ENCODE measurements at places on chromosomes 3 and 15.
A peak's percentile ranks its signal among the peaks of the same experiment; 100 is the strongest.

DNA sequence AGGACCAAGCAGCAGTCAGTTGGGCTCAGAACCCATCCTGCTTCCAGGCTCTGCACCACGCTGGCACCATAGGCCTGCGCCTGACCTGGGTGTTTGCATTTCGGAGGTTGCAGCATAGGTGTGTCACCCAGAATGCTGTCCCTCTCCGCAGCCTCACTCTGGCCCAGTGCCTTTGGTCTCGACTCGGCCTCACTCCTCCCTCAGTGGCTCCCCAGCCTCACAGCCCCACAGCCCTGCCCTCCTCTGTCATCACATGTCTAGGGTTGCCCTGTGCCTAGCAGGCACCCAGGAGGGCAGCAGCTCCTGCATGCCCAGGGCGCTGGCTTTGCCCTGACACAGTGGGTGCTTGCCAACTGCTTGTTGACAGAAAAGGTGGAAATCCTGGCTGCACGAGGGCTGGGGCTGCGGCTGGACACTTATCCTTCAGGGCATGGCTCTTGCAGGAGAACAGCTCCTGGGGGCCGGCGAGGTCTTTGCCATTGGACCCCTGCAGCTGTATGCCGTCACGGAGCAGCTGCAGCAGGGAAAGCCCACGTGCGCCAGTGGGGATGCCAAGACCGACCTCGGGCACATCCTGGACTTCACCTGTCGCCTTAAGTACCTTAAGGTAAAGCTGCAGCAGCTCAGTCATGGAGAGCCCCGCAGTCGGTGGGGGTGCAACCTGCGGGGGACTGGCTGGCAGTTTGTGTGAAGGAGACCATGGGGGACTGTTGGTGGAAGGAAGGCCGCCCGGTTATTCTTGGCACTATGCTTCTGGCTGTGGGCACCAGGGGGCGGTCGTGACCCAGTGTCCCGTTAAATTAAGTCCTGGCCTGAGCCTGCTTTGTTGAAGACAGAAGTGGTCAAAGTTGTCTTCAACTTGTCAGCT lies 16.2 kb downstream of the NISCH start:
- DNase-seq = no peak

- DNase-seq = no peak
Measured at GRCh38 chr3:55416331-55416821, 70.7 kb downstream of the WNT5A start.

DNA sequence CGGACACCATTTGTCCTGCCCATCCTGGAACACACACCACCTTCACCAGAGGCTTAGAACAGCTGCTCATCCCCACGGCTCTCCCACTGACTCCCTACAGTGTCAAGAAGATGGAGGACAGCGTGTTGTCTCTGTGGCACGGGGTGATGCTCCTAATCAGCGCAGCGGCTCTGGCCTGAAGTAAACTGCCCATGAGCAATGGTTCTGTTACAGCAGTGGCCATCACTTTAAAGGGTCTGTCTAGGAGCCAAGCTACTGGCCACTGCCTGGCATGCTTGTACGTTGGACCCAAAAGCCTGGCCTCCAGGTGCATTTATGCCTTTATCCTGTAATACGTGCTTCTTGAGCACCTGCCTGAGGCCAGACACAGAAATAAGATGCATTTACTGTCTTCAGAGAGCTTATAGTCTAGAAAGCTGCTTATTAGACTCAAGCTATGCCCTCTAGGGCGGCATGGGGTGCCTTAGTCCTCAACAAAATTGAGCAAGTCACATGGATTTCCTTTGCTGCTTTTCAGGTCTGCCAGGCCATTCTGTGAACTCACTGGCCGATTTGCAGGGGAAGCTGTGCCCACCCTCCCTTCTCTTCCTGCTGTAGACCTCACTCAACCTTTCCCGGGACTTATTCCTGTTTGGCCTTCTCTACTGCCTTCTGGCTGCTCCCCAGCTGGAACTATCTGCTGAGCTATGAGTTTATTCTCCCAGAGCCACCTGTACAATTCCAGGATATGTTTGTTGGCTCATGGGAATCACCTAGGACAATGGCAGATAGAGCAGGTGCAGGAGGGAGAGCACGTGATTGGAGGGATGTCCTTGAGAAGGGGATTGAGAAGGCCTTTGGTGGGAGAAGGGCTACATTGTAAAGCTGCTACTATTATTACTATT lies 51.9 kb downstream of the STARD5 start:
- no peak for DNase-seq

- peak; percentile 51 for DNase-seq
Measured at GRCh38 chr15:88913017-88913849, at the start of gene MFGE8. TSS of gene MFGE8 (minus strand) at chr15:88913379. CDS start at chr15:88913319, 60 bp downstream.

GRCh38 chr3:81760215-81760614 lies 1.2 kb downstream of the GBE1 start:
- DNase-seq = no peak

- no peak for DNase-seq
Measured at GRCh38 chr3:188940573-188940932, 231.2 kb upstream of the TPRG1 start.

- no peak for DNase-seq
Measured at GRCh38 chr15:90865702-90866101, 2.7 kb upstream of the FURIN start.

GRCh38 chr3:48001991-48002390 lies 14.2 kb downstream of the MAP4 start:
- DNase-seq = no peak

GRCh38 chr15:77771616-77772015 lies 138.9 kb upstream of the LINGO1 start:
- no peak for DNase-seq

DNA sequence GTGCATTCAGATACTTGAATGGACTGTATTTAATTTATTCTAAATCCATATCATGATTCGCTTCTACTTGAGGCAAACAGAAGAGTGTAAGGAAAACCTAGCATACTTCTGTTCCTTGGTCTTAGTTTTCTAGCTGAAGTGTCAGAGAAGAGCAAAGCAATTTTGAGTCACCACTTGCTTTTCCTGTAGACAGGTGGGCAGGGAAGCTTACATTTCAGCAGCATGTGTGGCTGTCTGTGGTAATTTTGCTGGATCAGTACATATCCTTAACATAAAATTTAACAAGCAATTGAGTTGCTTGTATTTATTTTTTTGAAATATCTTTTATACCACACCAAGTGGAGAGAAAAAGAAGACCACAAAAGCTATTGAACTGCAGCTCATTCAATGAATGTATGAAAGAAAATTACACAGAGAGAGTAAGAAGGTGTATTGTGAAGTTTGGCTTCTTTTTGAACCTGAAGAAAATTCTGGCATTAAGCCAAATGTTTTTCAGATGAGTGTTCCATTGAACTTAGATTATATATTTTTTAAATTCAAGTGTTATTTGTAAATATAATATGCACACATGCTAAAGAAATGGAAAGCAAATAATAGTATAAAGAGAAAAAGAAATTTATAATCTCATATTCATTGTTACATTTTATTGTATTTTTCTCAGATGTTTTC lies 747.6 kb downstream of the NAALADL2 start:
- DNase-seq = no peak

- DNase-seq = no peak
Measured at GRCh38 chr3:151044706-151045105, 40.8 kb upstream of the MED12L start.

DNA sequence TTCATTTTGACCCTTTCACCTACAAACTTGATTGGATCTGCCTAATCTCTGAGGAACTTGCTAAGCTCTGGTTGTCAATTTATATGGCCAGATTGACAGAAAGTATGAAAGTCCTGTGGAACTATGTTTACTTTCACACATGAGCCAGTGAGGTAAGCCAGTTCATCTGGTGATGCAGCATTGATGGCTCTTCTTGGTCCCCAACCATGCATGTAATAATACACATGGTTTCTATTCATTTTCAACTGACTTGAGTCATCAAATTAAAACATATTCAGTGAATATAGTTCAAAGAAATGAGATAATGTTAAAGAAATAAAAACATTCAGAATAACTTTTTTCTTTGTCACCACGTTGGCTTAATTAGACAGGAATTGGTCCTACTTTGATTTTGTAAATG lies 336.1 kb upstream of the THBS1 start:
- no peak for DNase-seq

- no peak for DNase-seq
Measured at GRCh38 chr3:2540115-2540514, 441.4 kb downstream of the CNTN4 start.

DNA sequence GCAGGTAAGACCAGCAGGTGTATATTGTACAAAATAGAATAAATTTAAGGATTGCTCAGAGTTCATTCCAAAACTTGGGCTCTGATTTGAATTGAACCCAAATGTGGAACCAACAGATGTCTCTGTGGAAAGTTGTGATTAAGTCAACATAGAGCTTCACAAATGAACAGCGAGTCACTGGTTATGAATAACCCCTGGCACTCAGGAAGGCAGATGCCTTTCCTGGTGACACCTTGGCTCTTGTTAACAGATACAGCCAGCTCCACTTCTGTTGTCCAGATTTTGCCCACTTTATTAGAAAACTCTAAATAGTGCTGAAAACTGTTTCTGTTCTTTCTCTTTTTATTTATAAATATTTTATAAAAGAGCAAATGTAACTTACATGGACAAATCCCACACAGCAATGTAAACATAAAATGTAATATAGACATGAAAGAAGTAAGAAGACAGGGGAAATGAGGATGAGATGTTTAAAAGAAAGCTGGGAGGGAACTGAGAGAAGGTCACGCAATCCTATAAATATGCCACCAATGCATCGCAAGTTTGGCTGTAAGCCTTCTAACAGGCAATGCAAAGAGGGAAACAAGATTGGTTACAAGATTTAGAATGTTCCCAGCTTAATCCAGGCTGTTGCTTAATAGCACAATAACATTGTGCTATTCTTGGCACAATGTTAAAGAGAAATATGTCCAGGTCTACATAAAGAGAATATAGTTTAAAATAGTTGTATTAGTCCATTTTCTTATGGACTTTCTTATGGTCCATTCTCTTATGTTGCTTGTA lies 495.5 kb downstream of the TAFA4 start:
- no peak for DNase-seq

DNA sequence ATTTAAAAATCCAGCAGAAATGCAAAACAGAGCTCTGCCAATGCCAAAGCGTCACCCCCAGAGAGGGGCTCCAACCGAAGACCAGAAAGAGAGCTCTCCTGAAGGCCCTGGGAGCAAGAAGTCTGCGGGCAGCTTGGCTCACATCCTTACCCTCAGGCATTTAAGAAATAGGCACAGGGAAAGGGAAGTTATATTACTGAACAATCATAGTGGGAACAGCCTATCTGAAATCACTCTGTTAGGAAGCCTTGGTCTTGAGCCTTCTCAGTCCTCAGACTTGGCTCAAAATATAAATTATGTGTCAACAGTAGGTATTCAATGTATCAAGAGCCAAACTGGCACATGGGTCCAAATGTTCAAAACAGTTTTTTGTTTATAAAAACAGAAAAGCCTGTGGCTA lies 10.3 kb upstream of the PPARG start:
- no peak for DNase-seq

DNA sequence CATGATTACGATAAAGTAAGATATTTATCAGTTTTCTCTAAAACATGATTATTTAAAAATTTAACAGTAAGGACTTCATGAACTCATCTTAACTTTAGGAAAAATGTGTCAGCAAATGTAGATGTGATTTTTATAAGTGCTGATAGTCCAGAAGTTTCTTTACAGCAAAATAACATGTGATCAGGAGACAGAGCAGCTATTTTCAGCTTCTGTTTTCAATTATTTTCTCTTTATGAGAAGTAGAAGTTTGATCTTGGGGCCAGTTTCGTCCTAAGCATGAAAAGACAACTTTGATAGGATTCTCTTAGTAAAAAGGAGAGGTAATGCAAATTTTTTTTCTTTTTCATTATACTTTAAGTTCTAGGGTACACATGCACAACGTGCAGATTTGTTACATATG lies 96.5 kb upstream of the TSPAN3 start:
- no peak for DNase-seq

DNA sequence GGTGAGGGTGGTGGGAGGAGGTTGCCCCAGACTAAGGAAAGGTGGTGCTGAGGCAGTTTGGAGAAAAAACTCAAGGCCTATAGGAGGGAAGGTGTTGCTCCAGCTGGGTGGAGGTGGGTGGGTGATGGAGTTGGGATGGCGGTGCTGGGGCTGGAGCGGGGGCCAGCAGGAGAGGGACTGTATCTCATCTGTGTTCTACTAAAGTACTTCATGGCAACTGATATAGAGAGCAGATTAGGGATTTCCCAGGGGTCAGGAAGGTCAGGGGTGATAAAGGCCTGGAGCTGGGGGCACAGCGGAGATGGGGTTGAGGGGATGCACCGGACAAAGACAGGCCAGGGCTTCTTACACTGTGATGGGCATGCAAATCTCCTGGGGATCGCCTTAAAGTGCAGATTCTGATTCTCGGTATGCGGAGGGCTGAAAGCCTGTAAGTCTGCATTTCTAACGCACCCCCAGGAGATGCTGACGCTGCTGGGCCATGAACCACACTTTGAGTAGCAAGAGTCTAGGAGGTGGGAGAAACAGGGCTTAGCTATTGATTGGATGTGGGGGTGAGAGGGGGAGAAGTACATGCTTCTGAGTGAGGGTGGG lies 4.2 kb downstream of the KLHL40 start:
- DNase-seq = no peak

DNA sequence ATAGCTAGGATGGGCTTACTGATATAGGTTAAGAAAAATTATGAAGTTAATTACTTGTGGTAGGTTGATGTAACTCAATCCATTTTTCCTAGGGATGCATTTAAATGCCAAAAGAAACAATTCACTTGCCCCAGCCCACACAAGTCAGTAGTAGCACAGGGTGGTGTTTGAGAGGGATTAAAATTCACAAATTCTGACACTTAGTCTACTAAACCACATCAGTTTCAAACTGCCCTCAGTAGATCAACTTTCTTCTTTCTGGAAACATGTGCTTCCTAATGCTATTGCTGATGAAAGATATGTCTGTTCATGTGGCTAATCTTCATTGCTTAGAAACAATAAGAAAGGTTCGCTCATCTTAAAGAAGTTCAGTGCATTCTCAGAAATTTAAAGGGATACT lies 160.6 kb downstream of the EPHA3 start:
- no peak for DNase-seq

DNA sequence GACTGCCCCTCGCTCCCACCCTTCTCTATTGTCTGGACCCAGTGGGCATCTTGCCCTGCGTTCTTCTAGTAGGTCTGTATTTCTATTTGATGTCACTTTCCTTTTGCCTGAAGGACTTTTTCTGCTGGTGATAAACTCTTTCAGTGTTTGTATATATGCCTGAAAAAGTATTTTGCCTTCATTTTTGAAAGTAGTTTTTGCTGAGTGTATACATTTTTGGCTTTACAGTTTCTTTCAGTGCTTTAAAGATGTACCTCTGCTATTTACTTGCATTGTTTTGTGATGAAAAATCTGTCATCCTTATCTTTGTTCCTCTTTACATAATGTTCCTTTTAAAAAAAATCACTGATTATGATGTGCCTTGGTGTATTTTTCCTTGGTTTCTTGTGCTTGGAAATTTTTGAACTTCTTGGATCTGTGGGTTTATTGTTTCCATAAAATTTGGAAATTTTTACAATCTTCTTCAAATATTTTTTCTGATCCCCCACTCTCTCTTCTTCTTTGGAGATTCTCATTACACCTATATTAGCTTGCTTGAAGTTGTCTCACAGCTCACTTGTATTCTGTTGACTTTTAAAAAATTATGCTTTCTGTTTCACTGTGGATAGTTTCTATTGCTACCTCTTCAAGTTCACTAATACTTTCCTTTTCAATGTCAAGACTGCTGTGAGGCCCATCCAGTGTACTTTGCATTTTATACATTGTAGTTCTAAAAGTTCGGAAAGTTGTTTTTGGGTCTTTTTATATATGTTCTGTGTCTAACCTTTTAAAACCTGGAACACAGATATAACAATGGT lies 67.8 kb downstream of the RGMA start:
- no peak for DNase-seq

- DNase-seq = no peak
Measured at GRCh38 chr3:66261355-66261754, 40.6 kb downstream of the SLC25A26 start.

Measured in T-helper 1 cell (primary cell).